Activated T-helper 1 cell treated with anti-CD3 and anti-CD28 coated beads, Interleukin-2, amount 50 U/mL, for 16 hours (primary cell): ENCODE measurements at places on chromosomes 7 and 10.

GRCh38 chr10:33329178-33329577, 5.3 kb downstream of the NRP1 start:
- no peak for DNase-seq

DNA sequence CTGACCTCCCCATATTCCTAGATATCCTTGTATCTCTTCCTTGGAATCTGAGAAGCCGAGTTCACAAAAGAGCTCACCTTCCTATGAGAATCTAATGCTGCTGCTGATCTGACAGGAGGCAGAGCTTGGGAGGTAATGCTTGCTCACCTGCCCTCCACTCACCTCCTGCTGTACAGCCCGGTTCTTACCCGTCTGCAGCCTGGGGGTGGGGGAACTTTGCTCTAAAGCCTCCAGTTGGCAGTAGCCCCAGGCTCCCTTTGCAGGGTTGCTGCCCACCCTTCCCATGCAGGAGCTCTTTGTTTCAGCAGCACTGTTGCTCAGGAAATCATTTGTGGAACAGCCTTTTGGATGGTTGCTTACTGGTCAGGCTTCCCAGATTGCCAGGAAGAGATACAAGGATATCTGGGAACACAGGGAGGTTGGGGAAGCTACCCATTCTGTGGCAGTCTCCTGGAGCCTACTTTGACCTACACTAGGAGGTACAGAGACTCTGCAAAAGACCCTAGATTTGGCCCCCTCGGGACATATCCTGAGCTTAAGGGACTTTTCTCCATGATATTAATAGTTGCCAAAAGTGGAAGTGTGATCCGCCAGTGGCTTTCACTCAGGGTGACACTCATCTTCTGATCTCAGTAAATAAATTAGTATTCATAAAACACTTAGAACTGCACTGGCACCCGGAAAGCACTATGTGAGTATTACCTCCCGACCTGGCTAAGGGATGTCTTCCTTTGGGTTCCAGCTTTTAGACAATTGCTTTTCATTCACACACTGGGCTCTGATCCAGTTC, 363.7 kb upstream of the PODXL start:
- no peak for DNase-seq

DNA sequence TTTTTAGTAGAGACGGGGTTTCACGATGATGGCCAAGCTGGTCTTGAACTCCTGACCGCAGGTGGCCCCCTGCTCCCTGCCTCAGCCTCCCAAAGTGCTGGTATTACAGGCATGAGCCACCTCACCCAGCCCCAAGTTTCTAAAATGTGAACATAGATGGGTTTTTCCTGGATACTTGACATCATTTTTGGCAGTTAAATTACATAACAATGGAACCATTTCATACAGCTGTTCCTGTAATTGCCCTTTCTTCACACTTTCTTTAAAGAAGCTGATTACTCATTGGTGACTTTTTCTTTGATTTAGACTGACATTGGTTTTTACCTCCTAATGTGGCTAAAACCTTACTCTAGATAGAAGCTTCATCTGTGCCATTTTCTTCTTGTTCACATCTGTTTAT, 5.9 kb downstream of the ZKSCAN1 start:
- DNase-seq: no peak

GRCh38 chr10:114631666-114632417, 26.2 kb downstream of the ABLIM1 start:
- DNase-seq: no peak

DNA sequence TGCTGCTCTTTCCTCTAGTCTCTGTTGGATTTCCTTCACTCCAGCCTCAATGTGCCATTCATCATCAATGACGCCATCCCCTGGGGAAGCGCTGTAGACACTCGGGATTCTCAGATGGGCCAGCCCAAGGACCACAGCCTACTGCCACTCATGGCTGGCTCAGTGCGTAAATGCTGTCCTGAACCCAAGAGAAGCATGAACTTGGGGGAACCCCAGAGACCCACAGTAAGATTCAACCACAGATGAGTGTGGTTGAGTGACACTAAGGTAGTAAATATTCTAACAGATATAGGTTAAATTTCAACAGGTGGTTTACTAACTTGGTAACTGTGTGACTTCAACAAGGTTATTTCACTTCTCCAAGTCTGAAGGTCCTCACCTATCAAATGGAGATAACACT, 304.1 kb downstream of the GRM8 start:
- DNase-seq: no peak

GRCh38 chr7:41972776-41973175, 264.2 kb downstream of the GLI3 start:
- no peak for DNase-seq

DNA sequence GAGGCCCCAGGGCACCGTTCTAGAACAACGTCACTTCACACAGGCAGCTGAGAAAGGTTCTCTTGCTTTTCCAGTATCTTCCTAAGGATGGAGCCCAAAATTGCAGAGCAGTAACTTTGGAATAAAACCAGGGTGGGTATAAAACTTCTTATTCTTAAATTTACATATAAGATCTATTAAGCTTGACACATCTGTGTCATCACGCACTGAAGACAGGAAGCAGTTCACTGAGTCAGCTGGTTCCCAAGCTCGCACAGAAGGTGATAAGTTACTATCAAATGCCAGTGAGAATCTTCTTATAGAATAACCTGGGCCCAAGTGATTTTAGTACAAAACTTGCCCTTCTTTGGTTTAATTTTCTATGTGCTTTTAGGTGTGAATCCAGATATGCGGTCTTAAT, 70.2 kb downstream of the RABGEF1 start:
- no peak for DNase-seq

GRCh38 chr7:76048668-76048988, 722 bp downstream of the MDH2 start:
- DNase-seq: no peak

DNA sequence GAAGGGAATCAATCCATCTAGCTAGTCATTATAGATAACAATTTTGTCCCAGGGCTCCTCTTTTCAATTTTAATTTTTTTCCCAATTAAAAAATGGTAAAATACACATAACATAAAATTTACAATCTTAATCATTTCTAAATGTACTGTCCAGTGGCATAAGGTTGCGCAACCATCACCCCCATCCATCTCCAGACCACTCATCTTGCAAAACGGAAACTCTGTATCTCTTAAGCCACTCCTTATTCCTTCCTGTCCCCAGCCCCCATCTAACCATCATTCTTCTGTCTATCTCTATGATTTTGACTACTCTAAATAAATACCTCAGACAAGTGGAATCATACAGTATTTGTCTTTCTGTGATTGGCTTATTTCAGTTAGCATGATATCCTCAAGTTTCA, 46.1 kb upstream of the RAB18 start:
- DNase-seq: no peak

GRCh38 chr10:87966459-87966858, 103.0 kb downstream of the PTEN start:
- DNase-seq: no peak

DNA sequence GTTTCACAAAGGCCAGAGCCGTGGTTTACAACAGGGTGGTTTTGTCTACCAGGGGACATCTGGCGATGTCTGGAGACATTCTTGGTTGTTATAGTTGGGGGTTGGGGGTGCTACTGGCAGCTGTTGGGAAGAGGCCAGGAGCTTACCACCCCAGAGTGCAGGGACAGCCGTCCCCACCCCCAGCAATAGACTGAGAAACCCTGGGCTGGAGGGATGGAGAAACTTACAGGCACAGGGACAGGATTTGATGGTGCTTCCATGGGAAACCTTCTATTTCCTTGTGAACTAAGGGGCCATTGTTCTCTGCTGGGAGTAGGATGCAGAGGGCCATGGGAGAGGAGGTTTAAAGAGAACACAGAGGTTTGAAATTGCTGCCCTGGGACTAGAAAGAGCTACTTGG, 10.9 kb downstream of the ADCK2 start:
- no peak for DNase-seq

DNA sequence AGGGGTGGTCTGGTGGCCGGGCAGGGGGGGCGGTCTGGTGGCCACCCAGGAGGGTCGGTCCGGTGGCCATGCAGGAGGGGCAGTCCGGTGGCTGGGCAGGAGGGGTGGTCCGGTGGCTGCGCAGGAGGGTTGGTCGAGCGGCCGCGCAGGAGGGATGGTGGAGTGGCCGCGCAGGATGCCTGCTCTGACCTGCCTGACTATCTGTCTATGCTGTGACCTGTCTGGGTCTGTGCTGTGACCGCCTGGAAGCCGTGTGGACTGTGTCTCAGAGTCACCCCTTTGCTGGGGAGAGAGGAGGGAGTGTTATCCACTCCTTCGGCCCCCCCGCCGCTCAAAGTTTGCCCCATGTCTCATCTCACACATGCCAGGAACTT, 113.2 kb downstream of the ACTR3B start:
- DNase-seq: no peak

GRCh38 chr7:54837761-54838160, 78.8 kb upstream of the SEC61G start:
- no peak for DNase-seq

- DNase-seq: no peak
Observed at GRCh38 chr7:127845522-127846214, 185.6 kb downstream of the LRRC4 start.

- DNase-seq: no peak
Observed at GRCh38 chr7:67940400-67940799, 943.8 kb downstream of the TYW1 start.
